ENCODE measurements at places on chromosomes 13 and 19.
A peak's percentile ranks its signal among the peaks of the same experiment; 100 is the strongest.

DNA sequence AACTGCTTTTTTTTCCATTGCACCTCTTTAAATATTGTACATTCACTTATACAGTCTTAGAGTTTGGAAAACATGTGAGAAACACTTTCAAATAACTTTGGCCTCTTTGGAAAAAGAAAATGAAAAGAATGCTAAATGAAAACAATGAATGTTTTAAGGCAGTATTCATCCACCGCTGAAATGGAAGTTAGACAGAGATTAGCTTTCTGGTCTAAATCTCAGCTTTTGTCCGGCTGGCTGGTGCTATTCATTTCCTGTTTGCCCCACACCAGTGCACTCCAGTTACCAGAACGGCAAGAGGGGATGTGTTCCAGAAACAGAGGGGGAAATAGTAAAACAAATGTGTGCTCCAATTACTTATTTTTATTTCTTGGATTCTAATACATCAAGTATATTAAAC lies 1201.3 kb downstream of the EFNB2 start:
- no peak for DNase-seq

DNA sequence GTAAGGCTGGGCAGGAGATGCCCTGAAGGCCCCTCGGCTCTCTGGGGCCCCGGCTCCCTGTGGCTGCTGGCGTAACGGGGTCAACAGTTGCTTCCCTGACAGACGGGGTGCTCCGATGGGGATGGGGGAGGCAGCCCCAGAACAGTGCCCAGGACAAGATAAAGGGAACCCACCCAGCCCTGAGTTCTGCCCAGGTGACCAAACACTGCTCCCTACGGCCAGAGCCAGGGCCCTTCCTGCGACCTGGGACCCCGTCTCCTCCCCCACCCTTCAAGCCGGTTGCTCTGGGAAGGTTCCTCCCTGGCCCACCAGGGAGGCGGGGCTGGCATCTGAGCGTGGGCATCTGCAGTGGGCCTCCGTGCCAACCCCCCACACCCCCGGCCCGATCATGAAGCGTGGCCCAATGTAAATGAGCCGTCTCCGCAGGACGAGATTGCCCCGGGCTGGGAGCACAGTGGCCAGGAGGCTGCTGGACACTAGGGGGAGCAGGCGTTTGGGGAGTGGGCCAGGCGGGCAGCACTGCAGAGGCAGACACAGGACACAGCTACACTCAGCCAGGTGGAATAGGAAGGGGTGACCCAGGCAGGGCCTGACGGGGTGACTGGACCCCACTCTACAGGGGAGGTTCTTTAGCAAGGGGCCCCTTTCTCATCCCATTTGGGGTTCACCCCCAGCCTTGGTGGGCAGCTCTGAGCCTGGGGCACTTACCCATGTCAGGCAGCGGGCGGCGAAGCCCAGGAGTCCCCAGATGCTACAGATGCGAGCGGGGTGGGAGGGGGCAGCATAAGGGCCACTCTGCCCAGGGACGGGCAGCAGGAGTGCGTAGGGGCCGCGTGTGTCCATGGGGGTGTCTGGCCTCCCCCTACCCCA lies 1.2 kb upstream of the NKPD1 start:
- DNase-seq = no peak

DNA sequence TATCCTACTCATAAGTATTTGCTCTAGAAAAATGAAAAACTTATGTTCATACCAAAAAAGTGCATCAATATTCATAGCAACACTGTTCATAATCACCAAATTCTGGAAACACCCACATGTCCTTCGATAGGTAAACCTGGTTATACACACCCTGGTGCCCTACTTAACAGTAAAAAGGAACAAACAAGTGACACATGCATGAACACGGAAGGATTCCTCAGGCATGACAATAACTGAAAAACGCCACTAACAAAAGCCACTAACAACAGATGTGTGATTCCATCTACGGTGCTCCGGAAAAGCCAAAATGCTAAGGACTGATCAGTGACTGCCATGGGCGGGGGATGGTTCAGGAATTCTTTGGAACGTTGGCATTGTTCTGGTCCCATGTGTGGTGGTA lies 65.5 kb downstream of the STK24 start:
- DNase-seq = no peak

- DNase-seq = peak; percentile 27
Observed at GRCh38 chr19:1074544-1075283, 7.7 kb downstream of the ARHGAP45 start.

DNA sequence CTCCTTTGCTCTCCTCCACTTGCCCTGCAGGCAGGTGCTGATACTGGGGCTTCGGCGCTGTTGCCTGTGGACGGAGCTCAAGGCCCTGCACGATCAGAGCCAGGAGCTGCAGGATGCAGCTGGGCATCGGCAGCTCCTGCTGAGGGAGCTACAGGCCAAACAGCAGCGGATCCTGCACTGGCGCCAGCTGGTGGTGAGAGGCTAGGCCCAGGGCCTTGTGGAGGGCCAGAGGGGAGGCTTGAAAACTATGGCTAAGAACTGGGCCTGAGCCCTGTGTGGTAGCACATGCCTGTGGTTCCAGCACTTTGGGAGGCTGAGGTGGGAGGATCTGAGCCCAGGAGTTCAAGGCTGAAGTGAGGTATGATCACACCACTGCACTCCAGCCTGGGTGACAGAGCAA lies 6.3 kb downstream of the HAUS5 start:
- DNase-seq = no peak

- DNase-seq = no peak
Observed at GRCh38 chr19:18349524-18350128, 9.2 kb downstream of the PGPEP1 start.

Data from NCI-H526 treated with DMSO at 0.1 percent for 48 hours (cell line).